ENCODE measurements at places on chromosomes 12 and 14. TPM values are rescaled to one million over a fixed set of nuclear protein-coding genes. Genes with fewer than 3 reads are reported as not detected.
A peak's percentile ranks its signal among the peaks of the same experiment; 100 is the strongest.

- DNase-seq: no peak
Measured at GRCh38 chr12:104864668-104865067, 93.4 kb downstream of the SLC41A2 start.

- DNase-seq: no peak
Measured at GRCh38 chr12:6639151-6639801, 3.5 kb upstream of the LPAR5 start.

- DNase-seq: peak; percentile 29
Measured at GRCh38 chr12:13342971-13343370, 146.4 kb downstream of the EMP1 start.

Gene SLC5A8
- total RNA-seq: not detected

- no peak for DNase-seq
Measured at GRCh38 chr12:43226151-43226550, 325.9 kb downstream of the ADAMTS20 start.
